Renal cortex interstitium (tissue), 15 donors: ENCODE measurements at places on chromosomes 6 and 20. TPM values are rescaled to one million over a fixed set of nuclear protein-coding genes. Genes with fewer than 3 reads are reported as not detected.

Gene SMIM28
- not detected for polyA plus RNA-seq

Gene GTSF1L
- not detected for polyA plus RNA-seq

Gene PRRT1
- 4.2 TPM for polyA plus RNA-seq

Gene THBD
- 5.3 TPM for polyA plus RNA-seq

Gene AVP
- polyA plus RNA-seq: 0.54 TPM

Gene TRIM10
- polyA plus RNA-seq: 0.68 TPM

Gene TASP1
- 14.1 TPM for polyA plus RNA-seq

Gene OXT
- polyA plus RNA-seq: 1.5 TPM

Gene CAP2
- polyA plus RNA-seq: 13.6 TPM

Gene FAXC
- polyA plus RNA-seq: 5.1 TPM

Gene F13A1
- polyA plus RNA-seq: 20.1 TPM

- DNase-seq: no peak
Measured at GRCh38 chr6:98215531-98215930, 618.8 kb upstream of the POU3F2 start.

- DNase-seq: no peak
Measured at GRCh38 chr20:56985066-56985685, 281.3 kb downstream of the BMP7 start.

- DNase-seq: no peak
Measured at GRCh38 chr6:146582857-146583256, 15.9 kb upstream of the ADGB start.

- no peak for DNase-seq
Measured at GRCh38 chr20:33651562-33652048, 10.5 kb upstream of the C20orf144 start.

- no peak for DNase-seq
Measured at GRCh38 chr20:43408848-43409576, 48.7 kb upstream of the SRSF6 start.

- no peak for DNase-seq
Measured at GRCh38 chr6:131125431-131125830, 9.8 kb upstream of the AKAP7 start.

DNA sequence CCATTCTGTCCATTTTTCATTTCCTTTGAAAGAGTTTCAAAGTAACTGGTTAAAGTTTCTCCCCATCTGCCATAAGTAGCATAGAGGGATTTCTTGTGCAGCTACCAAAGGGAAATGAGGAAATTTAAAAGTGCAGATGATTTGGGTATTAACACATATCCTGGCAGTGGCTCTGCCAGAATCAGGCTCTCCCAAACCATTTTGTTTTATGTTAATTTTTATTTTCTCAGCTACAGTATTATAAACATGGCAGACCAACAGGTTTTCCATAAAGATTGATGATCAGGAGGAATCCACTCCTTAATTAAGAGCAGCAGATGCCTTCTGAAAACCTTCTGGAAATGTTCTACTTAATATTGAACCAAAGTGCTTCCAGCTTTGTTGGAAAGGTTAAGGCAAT is 13.9 kb downstream of the PLCB4 start:
- no peak for DNase-seq

DNA sequence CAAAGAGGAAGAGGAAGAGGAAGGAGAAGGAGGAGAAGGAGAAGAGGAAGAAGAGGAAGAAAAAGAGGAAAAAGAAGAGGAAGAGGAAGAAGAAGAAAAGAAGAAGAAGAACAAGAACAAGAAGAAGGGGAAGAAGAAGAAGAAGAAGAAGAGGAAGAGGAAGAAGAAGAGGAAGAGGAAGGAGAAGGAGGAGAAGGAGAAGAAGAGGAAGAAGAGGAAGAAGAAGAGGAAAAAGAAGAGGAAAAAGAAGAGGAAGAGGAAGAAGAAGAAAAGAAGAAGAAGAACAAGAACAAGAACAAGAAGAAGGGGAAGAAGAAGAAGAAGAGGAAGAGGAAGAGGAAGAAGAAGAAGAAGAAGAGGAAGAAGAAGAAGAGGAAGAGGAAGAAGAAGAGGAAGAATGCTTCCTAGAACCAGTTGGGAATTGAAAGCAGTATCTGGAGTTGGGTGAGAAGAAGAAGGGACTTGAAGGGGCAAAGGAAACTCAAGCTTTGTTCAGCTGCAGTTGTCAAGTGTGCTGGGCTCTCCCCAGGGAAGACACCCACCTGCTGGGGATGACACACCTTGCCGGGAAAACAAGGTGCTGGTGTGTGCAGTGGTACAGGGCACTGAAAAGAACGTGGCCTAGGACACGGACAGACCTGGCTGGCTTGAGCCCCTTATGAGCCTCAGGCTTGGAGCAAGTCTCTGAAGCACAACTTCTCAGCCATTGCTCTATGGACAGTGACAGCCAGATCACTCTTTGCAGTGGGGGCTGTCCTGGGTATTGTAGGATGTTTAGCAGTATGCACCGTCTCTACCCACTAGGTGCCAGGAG is 30.1 kb upstream of the ARFGEF2 start:
- no peak for DNase-seq

DNA sequence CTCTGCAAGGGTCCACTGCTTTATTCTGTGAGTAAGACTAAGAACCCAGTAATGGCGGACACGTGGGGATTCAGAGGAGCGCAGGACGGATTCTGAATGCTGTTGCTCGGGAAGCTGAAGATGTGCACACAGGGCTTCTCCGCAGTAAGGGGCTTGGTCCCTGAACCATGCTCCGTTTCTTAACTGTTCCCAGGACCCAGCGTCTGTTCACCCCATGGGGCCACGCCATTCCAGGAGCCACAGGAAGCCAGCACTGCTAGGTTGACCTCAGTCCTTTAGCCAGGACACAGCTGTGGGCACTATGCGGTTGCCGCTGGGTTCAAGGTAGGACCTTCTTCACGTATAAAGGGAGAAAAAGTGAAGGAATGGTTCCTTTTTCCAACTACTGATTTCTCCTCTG is 59.8 kb downstream of the IRF4 start:
- DNase-seq: no peak

GRCh38 chr6:10838794-10839333 is 525 bp upstream of the MAK start:
- DNase-seq: no peak

- no peak for DNase-seq
Measured at GRCh38 chr6:134267917-134268361, 50.0 kb downstream of the SGK1 start.

DNA sequence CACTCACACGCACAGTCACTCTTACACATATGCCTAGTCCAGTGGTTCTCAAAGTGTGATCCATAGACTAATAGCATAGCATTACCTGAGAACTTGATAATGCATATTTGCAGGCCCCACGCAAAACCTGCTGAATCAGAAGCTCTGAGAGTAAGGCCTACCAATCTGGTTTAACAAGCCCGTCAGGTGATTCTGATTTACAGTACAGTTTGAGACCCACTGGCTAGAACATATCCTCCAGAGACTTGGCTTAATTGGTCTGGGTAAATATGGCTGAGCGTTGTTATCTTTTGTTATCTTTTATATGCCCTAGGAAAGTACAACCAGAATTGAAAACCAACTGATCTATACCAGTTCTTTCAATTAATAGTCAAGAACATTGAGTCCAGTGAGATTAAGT is 9.6 kb downstream of the TSPYL4 start:
- DNase-seq: no peak

DNA sequence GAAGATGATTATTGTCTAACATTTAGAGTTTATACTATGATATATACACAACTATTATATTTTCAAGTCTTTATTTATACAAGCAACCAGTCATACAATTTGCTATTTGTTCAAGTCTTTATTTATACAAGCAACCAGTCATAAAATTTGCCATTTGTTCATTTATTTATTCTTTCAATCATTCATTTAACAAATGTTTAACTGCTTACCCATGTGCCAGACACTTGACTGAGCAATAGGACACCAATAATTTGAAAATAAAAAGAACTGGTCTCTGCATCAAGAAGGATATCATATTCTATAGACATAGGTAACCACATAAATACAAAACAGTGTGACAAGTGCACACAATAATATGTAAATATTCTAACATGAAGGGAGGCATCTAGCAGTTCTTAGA is 20.3 kb downstream of the GRIK2 start:
- no peak for DNase-seq

DNA sequence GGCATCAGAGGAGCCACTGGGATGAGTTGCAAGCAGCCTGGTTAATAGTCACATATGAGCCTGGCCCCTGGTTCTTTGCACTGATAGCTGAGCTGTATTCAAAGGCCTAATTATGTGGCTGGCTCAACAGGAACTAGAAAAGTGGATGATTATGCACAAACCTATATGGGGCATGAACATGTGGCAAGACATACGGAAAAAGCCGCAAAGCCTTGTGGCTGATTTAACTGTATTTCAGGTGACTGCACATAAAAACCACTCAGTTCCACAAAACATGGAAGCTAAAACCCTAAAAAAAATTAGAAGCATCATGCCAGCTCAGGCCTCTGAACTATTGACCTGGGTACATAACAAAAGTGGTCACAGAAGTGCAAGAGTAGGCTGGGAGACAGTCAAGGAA is 13.0 kb upstream of the MUC22 start:
- DNase-seq: no peak

DNA sequence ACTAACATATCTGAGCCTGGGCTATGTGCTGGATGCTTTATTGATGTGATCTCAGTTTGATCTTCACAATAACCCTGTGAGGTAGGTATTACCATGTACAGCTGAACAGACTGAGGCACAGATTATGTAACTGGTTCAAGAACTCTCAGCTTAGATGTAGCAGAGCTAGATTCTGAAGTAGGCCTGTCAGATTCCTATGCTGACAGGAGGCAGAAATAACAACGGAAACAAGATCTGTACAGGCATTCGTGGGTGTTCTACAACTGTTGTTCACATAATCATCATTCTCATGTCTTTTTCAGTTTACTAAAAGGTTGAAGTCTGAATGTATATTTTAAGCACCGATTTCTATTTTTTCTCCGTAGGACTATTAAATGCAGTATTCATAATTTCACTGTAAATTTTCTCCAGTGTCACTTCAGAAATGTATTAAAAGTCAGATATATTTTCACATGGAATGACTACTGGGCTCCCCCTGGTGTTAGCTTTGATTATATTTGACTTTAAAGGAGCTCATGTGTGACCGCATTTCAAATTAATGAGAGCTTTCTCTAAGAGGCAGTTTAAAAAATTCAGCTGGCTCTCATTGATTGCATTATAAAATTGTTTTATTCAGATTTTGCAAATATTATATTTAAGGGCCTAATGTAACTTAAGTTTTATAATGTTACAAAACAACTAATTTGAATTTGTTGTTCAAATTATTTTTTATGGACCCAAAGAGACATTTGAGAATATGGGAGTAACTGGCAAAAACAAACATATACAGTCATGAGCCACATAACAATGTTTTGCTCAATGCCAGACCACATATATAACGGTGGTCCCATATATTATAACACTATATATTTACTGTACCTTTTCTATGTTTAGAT is 36.4 kb upstream of the SLC17A4 start:
- peak; percentile 40 for DNase-seq

DNA sequence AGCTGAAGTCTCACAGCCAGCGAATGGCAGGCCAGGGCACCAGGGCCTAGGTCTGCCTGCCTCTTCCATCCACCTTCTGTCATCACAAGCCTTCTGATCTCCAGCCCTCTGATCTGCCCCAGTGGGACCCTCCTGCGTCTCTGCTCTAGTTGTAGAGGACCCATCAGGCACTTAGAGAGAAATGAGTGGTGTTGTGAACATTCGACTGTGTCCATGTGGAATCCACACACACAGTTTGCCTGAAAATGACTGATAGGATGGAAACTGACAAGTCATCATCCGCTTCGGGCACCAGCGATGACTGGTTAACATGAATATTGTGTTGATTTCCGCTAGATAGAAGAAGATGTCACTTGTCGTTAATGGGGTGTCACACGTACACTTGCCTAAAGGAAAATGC is 221.0 kb downstream of the PTPRT start:
- no peak for DNase-seq

DNA sequence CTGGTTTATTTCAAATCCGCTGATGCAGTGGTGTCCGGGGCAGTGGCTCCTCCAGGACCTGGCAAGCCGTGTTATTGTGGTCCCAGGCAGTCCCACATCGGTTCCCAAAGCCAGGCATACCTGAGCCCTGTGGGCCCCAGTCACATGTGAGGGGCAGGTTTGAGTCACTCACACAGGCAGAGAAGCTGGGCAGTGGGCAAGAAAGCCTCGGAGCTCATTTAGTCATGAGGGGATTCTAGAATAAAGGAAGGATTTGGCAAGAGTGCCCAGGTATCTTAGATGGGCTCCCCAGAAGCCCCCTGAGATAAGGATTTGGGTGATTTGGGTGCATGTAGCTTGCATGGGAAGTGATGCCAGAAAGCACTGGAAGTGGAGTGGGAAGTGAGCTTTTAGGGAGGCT is 37.3 kb downstream of the SYNDIG1 start:
- DNase-seq: no peak

DNA sequence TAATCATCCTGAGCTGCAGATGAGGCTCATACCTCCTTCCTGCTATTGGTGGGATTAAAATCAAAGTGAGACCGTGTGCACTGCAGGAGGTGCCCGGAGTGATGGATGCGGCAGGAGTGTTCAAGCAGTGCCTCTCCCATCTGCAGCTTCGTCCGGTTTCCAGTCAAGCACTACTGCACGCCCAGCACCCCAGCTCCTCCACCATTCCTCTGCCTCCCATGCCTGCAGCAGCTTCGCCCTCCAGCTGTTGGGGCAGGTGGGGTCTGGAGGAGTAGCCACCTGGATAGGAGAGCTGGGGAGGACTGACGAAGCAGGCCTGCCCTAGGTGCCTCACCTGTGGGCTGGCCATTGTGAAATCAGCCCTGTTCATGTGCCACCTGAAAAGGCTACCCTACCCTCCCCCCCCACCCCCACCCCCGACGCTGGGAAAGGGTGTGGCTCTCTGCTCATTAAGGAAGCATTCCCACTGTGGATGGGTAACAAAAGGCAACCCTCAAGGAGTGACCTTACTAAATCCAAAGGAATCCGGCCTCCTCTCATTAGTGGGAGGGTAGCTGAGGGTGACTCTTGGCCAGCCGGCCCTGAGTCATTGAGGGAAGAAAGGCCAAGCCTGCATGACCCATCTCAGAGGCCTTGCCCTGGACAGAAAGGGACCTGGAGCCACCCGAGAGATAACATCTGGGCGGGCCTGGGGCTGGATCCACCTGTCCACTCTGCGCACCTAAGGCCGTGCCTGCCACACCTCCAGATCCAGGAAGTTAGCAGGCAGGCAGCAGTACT is 115.9 kb upstream of the ARMC2 start:
- no peak for DNase-seq

DNA sequence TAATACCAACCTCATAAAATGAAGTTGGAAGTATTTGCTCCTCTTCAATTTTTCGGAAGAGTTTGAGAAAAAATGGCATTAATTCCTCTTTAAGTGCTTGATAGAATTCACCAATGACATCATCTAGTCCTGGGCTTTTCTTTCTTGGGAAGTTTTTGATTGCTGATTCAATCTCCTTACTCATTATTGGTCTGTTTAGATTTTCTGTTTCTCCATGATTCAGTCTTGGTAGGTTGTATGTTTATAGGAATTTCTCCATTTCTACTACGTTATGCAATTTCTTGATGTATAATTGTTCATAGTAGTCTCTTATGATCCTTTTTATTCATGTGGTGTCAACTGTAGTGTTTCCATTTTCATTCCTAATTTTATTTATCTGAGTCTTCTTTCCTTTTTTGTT is 176.9 kb upstream of the PRND start:
- no peak for DNase-seq

GRCh38 chr6:15343490-15344191 is 97.8 kb downstream of the JARID2 start:
- DNase-seq: no peak
